Stimulated activated CD4-positive, alpha-beta T cell treated with anti-CD3 and anti-CD28 coated beads, Interleukin-2, amount 100 ng/mL, for 48 hours (primary cell): ENCODE measurements at places on chromosomes 7 and 10.

DNA sequence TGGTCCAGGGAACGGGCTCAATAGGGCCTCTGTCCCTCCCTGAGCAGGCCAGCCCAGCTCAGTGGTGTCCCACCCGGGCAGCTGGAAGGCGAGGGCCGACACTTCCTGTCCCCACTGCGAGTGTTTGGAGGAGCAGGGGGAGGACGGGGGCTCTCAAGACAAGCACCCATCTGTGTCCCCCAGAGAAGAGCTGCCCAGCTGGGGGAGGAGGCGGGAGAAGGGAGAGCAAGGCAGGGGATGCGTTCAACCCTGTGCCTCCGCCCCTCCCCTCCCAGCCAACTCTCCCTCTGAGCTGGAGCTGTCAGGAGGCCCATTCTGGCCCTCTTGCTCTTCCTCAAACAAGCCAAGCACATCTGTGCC, 35.7 kb downstream of the ZCCHC24 start:
- DNase-seq: no peak

GRCh38 chr10:93852476-93853095, 41.2 kb upstream of the SLC35G1 start:
- DNase-seq: no peak

- DNase-seq: no peak
These were observed 20.6 kb upstream of the SLC13A1 start for GRCh38 chr7:123220396-123220795.

- DNase-seq: no peak
These were observed 840 bp upstream of the ATP6V0A4 start for GRCh38 chr7:138798836-138799235.

DNA sequence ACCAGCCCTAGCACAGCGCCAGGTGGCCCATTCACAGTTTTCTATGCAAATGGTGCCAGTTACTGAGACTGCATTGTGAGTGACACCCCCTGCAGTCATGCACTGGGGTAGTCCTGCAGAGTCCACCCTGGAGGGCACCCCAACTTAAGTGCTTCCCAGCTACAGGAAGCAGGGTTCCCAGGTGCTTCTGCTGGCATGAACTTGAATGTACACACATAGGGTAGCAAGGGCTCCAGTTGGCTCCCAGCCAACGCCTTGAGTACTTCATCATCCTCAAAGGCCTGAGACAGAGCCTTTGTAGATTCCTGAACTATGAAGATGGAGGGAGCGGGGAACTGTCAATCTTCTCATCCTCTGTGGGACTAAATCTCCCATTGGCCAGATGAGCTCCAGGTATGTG, 11.5 kb upstream of the NPFFR1 start:
- no peak for DNase-seq

DNA sequence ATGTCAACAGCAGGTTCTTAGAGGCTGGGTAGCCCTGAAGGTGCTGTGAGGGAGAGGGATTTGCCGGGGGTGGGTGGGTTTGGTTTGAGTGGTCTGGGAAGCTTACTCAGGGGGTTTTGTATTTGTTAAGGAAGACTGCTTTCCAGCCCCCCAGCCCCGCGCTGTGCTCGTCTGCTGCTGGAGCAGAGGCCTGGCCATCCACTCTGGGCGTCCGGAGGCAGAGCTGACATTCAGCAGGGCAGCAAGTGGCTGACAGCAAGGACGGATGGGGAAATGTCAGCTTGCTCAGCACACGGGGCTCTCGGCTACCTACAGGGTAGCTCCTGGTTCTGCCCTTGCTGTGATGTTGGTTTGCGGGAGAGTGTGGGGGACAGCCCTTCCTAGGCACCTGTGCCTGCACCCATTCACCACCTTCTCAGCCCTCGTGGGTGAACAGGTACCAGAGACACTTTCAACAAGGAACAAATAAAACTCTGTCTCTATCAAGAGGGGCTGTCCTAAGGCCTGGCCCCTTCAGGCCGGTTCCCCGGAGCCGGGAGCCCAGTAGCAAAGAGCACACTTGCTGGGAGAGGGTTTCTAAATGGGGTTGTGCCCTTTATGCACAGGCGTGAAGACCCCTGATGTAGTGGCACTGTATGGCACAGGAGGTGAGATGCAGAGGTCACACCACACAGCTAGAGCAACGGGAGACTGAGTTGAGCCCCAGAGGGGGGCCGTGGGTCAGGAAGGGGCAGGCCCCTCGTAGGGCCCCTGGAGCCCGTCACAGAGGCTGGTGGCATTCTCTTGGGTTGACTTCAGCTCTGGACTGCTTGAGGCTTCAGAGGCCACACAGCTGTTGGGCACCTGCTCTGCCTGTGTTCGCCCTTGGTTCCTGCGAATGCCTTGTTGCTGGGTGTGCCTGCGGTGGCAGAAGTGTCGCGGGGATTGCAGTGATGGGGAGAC, 72.2 kb upstream of the SHH start:
- DNase-seq: no peak

DNA sequence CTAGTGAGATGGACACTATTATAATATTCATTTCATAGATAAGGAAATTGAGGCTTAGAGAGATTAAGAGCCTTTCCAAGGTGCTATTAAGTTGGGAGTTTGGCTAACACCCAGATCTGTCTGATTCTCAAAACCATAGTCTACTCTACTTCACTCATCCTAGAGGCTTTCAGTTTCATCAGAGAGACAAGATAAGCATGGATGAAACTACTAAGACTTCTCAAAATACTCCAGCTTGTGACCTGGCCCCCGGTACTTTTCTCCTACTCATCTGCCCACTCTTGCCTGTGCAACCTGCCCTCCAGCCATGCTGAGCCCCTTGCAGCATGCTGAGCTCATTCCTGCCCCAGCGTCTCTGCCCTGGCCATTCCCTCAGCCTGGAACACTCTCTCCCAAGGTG, 12.2 kb upstream of the SLC35B4 start:
- no peak for DNase-seq

DNA sequence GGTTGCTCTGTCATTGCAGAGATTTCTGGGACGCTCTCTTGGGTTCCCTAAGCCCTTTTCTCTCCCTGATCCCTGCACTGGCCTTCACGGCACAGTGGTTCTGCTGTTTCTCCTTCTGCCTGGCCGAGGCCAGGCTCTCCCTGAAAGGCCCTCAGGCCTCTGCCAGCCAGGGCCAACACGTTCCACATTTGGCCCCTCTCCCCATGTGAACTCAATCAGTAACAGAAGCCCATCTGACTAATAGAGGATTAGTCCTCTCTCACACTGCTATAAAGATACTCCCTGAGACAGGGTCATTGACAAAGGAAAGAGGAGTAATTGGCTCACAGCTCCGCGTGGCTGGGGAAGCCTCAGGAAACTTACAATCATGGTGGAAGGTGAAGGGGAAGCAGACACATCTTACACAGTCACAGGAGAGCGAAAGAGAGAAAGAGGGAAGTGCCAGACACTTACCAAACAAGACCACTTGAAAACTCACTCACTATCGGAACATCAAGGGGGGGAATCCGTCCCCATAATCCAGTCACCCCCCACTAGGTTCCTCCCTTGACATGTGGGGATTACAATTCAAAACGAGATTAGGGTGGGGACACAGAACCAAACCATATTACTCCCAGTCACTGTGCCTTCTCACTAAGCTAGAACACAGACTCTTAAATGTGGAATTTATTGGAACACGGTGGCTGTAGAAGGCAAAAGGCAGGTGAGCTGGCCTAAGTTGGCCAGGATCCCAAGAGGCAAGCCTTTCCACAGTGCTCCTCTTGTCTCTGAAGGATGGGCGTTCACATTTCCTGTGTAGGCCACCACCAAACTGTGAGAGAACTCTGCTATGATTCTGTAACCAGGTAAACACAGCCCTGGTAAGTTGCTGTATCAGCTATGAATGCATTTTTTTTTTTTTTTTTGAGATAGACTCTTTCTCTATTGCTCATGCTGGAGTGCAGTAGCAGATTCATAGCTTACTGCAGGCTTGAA, 8.8 kb downstream of the FZD8 start:
- no peak for DNase-seq

GRCh38 chr7:157027568-157028198, 17.2 kb upstream of the MNX1 start:
- no peak for DNase-seq

- no peak for DNase-seq
These were observed 475.6 kb upstream of the KLF6 start for GRCh38 chr10:4260483-4261124.
